ENCODE measurements at places on chromosomes 3 and 15.
A peak's percentile ranks its signal among the peaks of the same experiment; 100 is the strongest.

DNA sequence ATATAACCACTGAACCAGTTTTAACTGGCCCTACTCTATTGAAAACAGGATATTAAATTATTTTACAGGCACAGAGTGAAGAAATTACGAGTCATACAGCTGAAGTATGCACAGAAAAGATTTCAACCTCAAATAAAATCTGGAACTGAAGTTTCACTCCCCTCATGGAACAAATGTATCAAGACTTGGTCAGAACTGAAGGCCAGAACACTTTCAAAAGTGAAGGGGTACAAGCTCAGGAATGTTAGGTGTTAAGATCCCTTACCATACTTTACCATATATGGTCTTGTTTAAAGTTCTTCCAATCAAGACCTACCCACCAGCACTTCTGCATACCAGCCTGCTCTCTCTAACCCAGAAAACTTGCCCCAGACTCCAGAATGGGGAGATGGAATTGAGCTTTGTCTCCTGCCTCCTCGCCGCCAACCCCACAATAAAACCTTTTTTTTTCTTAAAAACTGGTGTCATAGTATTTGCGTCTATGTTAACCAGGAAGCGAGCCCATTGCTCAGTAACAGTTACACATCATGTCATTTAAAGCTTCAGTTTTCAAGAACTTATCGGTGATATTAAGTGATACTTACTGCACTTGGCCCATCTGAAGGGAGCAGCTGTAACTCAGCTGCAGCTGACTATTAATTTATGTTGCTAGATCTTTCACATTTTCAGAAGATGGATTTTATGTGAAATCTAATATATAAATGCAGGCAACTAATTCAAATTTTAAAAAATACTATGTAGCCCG, 59.9 kb downstream of the OXSM start:
- DNase-seq = no peak

DNA sequence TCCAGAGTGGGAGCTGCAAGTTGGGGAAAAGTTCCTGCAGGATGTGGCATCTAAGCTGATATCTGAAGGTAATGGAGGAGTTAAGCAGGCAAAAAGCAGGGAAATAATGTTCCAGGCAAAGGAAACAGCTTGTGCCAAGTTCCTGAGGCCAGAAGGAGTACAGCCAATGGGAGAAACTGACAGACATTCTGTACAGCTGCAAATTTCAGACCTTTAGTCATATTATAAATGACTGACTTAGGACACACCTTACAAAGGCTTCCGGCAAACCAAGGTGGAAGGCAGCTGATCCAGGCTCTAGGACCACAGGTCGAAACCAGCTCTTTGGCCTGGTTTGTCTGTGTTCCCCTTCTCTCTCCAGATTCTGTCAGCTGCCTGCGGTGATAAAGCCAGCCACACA, 9.3 kb downstream of the WWTR1 start:
- no peak for DNase-seq

GRCh38 chr3:84960581-84960980, 1.8 kb downstream of the CADM2 start:
- DNase-seq = no peak

GRCh38 chr3:31349001-31349748, 183.6 kb upstream of the STT3B start:
- no peak for DNase-seq

- DNase-seq = no peak
These were observed 77.8 kb downstream of the VGLL4 start for GRCh38 chr3:11565932-11566331.

DNA sequence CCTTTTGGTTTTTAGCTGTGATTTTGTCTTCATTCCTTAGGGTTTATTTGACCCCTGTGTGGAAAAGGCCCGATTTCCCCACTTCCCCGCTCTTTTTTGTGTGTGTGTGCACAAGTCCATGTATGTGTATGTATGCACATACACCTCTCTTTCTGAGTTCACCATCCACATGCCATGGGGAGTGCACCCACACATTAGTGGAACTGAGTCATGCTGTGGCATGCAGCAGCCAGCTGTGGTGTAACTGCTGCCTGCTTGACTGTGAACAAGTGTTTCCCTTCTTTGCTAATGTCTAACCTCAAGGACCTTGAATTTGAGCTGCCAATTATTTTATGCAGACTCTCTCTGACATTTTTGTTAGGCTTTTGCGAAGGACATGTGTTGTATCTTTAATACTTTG, 434.9 kb upstream of the TPM1 start:
- DNase-seq = no peak

DNA sequence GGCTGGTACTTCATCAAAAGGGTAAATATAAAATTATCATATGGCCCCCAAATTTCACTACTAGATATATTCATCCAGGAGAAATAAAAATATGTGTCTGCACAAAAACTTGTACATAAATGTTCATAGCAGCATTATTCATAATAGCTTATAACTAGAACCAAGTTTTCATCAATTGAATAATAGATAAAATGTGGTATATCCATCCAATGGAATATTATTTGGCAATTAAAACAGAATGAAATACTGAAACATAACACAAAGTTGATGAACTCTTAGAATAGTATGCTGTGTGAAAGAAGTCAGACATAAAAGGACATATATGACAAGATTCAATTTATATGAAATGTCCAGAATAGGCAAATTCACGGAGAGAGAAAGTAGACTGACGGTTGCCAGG, 389.3 kb upstream of the ADAMTS9 start:
- no peak for DNase-seq

- DNase-seq = no peak
These were observed 82.0 kb upstream of the ATP11B start for GRCh38 chr3:182711261-182711683.

DNA sequence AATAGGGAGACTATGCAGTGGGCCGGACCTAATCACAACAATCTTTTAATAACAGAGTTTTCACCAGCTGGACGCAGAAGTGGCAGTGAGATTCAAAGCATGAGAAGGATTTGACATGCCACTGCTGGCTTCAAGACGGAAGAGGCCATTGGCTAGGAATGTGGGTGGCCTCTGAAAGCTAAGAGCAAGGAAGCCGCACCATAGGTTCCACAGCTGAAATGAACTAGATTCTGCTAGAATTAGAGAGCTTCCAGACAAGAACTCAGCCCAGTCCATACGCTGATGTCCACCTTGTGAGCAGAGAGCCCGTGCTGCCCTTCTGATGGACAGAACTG, 6.9 kb upstream of the NCBP2 start:
- DNase-seq = no peak

- DNase-seq = no peak
These were observed 48.4 kb upstream of the TUSC7 start for GRCh38 chr3:116661196-116661595.

GRCh38 chr15:79311901-79312553, 1.1 kb downstream of the TMED3 start:
- no peak for DNase-seq

GRCh38 chr3:130661140-130661891, 85.3 kb downstream of the PIK3R4 start:
- no peak for DNase-seq

GRCh38 chr15:69735121-69735520, 282.5 kb downstream of the RPLP1 start:
- no peak for DNase-seq

DNA sequence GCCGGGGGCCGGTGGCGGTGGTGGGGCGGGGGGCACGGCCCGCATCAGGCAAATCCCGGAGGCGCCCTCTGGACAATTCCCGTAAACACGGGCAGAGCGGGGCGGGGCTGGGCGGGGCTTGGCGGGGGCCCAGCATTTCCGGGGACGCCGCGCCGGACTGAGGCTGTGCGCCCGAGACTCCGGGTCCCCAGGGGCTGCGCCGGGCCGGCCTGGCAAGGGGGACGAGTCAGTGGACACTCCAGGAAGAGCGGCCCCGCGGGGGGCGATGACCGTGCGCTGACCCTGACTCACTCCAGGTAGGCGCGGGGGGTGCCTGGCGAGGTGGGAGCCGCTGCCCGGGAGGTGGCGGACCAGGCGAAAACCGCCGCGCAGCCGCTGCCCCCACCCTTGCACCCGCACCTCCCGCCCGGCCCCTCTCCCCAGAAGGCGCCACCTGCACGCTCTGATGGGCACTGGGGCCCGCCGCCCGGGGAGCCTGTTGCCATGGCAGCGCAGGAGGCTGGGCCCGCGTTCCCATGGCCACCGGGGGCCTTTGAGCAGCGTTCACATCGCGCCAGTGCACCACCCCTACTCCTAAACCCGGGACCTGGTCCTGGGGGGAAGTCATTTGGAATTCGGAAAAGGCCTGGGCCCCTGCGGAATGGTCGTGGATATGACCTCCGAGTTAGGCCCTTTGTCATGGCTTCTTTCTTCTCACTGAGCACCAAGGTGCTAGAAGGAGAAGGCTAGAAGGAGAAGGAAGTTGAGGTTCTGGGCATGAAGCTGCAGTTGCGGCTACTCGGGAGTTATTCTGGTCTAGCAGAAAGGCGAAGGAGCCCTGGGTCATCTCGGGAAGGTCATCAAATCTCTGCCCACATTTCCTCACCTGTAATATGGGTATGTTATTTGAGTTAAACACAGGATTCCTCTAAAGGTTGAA, 16.1 kb upstream of the SEMA4B start:
- peak; percentile 74 for DNase-seq
